Pancreas (tissue), 10 donors: ENCODE measurements at places on chromosomes 4 and X. TPM values are rescaled to one million over a fixed set of nuclear protein-coding genes. Genes with fewer than 3 reads are reported as not detected.

DNA sequence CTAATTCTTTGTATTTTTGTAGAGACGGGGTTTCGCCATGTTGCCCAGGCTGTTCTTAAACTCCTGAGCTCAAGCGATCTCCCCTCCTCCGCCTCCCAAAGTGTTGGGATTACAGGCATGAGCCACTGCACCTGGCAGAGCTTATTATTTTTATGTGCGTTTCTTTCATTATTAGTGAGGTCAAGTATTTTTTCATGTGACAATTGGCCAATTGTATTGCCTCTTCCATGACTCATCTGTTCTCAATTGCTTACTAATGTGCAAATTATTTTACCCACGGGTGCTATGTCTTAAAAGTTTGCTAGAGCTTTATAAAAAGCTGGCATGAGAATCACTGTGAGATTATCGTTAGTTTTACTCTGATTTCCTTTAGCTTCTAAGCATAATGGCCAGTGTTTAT, 13.0 kb upstream of the ARX start:
- H3K4me3 ChIP-seq, result no peak overlapping the region
- H3K27me3 ChIP-seq, result no peaks in the 10 kb centered on the region
- no peak overlapping the region for H3K27ac ChIP-seq
- DNase-seq, result no peak
- no peaks in the 10 kb centered on the region for H3K4me1 ChIP-seq

DNA sequence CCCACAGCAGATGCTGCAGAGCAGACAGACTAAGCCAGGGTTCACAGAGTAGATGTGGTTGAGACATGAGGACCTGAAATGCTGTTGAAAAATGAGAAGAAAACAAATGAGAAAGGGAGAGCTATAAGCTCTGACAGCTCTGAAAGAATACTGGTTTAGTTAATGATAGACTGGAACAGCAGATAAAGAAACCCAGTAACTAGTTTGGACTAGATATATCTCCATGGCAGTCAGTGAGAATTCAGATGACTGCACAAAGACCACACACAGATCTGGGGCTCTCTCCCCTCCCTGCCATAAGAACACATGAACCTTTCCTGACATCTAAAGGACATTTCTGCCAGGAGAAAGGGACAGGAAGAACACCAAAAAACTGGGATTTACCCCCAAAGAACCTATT, 8.2 kb downstream of the NAA11 start:
- no peaks in the 10 kb centered on the region for H3K4me1 ChIP-seq
- no peaks in the 10 kb centered on the region for H3K27me3 ChIP-seq
- no peak for DNase-seq
- no peak overlapping the region for H3K27ac ChIP-seq

Gene OTUD6A
- not detected for polyA plus RNA-seq

Gene H2BW2
- not detected for polyA plus RNA-seq

GRCh38 chrX:50471390-50471789, 765 bp upstream of the DGKK start:
- peaks cover 54% of the 10 kb centered on the region for H3K27me3 ChIP-seq
- no peaks in the 10 kb centered on the region for H3K4me1 ChIP-seq
- no peak overlapping the region for H3K27ac ChIP-seq

- no peaks in the 10 kb centered on the region for H3K36me3 ChIP-seq
- no peak for DNase-seq
- H3K4me3 ChIP-seq, result no peak overlapping the region
- H3K27ac ChIP-seq, result no peak overlapping the region
- no peaks in the 10 kb centered on the region for H3K4me1 ChIP-seq
Observed at GRCh38 chr4:93960450-93960849, 131.9 kb downstream of the ATOH1 start.

GRCh38 chr4:2789351-2789750, 3.5 kb upstream of the SH3BP2 start:
- peaks cover 8% of the 10 kb centered on the region for H3K4me1 ChIP-seq
- H3K27me3 ChIP-seq, result no peaks in the 10 kb centered on the region
- no peak for DNase-seq
- H3K27ac ChIP-seq, result no peak overlapping the region
